ENCODE measurements at places on chromosomes 2 and 18.
A peak's percentile ranks its signal among the peaks of the same experiment; 100 is the strongest.

DNA sequence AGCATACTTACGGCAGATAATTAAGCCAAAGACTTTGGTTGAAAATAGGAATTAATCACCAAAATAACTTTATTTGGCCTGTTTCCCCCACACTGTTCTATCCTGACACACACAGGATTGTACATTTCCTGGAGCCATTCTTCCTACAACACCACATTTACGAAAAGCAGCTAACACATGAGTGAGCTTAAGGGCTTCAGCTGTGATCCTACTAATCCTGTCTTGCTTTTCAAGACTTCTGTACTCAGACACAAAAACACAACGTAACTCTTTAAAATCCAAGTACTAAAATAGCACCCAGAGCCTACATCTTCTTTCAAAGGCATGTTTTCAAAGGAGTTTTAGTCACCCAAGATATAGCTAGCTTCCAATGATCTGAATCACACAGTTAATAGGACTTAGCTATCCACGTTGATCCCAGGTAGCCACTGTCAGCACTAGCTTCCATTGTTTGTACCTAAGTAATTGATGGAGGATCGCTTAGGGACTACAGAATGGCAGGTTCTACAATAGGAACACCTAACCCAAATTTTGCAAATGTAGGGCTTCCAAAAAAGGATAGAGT lies 42.8 kb upstream of the TTC39C start:
- no peak for DNase-seq

GRCh38 chr18:58499527-58500221 lies 129.2 kb downstream of the ALPK2 start:
- no peak for DNase-seq

DNA sequence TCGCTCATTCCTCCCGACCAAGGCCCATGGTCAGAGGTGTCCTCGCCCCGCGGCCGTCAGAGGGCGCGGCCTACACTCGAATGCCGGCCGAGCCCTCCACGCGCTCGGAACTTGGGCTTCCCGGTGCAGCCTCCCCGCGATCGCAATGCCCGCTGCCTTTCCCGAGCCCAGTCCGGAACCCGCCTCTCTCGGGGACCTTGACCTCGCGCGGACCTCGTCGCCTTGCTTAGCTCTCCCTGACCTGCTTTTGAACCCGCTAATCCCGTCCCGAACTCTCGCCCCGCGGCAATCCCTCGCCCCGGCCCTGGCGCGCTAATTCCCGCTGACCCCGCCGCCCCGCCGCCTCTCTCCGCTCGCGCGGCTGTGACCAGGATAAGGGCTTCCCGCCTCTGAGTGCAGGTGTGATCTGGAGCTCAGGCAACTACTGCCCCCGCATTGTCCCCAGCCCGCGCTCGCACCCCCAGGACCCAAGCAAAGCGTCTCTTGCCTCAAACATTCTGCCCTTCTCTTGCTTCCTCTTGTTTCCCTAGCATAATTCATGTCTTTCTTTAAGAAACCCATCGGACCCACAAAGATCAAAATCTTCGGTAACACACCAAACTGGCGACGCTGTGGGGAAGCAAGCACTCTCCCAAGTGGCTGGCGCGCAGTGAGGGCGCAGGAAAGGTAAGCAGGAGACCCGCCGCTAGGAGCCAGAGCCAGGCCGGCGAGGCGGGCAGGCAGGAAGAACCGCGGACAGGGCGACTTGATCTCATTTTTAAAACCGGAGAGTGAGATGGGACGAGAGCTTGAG lies 46.6 kb upstream of the ATP6V1B1 start:
- no peak for DNase-seq

DNA sequence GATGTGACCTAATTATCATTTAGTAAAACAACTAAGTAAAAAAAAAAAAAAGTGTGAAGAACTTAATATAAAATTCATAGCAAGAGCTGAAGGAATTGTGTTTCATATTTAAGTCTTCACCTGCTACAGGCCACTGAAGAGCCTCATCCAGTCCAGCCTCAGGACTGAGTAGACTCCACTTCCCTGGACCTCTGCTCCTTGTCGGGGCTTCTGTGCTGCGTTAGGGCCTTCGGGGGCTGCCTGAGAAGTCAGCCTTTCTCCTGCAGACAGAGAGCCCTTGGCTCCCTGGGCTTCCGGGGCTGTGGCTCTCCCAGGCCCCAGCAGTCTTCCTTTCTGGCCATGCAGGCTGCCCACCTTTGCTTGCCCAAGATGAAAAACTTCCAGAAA lies 95.5 kb downstream of the MTCL1 start:
- DNase-seq, result no peak

DNA sequence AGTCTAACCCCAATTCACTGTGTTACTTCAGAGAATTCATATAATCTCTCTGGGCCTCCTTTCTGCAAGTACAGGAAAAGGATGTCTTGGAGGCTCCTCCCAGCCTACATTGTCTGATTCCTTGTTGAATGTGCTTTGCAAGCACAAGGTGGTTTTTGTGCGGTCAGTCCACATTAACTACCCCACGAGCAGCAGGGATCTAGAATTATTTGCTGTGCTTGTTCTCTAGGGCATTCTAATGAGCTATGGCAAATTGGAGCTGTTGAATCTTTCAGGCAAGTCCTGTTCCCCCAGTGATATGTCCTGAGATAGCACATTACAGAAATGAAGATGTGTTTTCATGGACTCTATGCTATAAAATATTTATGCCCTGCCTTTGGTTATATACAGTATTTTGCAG lies 349.4 kb downstream of the SLC4A3 start:
- DNase-seq, result no peak

GRCh38 chr18:24734058-24734457 lies 273.6 kb downstream of the HRH4 start:
- DNase-seq, result peak; percentile 19

GRCh38 chr18:38427234-38427633 lies 861.6 kb upstream of the CELF4 start:
- DNase-seq, result peak; percentile 13

DNA sequence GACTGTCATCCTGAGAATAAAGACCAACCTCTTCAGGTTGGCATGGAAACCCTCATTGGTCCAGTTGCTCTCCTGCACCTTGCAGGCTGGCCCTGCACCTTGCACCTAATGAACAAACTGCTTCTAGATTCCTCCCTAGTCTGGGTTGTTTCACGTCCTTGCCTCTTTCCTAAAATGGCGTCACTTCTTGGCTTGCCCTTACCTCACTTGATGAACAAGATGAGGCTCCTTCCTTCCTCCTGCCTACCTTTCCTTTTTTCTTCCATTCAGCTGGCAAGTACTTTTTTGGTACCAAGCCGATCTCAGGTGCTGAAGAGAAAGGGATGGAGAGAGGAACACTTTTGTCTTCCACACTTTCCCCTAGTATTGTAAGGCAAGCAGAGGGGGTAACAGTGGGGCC lies 74.5 kb downstream of the MYCN start:
- DNase-seq, result no peak

GRCh38 chr2:59684771-59685166 lies 868.7 kb downstream of the BCL11A start:
- DNase-seq, result no peak

DNA sequence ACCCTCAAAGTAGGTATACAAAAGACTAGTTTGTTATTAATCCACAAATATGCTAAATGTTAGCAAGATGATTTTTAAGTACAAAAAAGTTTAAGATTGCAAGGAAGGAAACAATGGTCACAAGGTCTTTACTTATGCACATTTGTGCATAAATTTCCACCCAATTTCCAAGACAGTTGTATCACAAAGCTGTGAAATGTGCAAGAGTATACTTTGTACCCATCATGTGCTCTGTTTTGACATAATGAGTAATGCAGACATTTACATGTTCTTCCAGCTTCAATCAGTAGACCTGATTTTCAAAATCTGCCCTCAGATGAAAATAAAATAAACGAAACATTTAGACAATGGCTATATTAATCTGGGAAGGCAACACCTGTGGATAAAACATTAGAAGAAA lies 27.0 kb downstream of the SLC5A7 start:
- no peak for DNase-seq

DNA sequence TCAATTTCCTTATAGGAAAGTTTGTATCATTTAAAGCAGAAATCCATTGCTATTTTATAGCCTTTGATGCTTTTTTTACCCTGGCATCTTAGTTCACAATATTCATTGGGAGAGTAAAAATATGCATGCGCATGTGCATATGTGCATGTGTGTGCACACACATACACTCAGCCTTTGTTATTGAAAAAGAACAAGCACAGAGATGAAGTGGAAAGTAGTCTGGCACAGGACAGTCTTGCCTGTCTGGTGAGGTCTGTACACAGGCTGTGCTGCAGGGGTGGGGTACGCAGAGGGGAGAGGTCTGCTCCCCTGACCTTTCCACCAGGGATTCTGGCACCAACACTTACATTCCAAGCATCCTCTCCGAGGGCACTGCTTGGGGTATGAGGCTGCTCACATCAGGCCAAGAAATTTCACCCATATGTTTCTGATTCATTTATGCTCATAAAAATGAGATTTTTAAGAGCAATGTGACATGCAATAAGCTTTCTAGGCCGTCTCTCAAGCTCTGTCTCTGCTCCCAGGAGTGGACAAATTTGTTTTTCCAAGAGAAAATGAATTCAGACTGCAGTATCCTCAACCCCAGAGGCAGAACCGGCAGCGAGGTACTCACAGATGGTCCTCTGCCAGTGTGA lies 237.2 kb downstream of the INSIG2 start:
- no peak for DNase-seq

GRCh38 chr2:120396861-120397811 lies 51.2 kb downstream of the INHBB start:
- DNase-seq, result peak; percentile 2

- no peak for DNase-seq
Measured at GRCh38 chr2:58922245-58922644, 681.1 kb upstream of the FANCL start.

- DNase-seq, result no peak
Measured at GRCh38 chr18:9038277-9038871, 64.1 kb upstream of the NDUFV2 start.

- peak; percentile 49 for DNase-seq
Measured at GRCh38 chr2:231781798-231782726, 980 bp upstream of the PDE6D start.

GRCh38 chr18:75052475-75052874 lies 156.5 kb downstream of the PTGR3 start:
- DNase-seq, result no peak

GRCh38 chr18:75167137-75167536 lies 41.8 kb downstream of the PTGR3 start:
- DNase-seq, result no peak

GRCh38 chr2:62485761-62486438 lies 20.1 kb downstream of the TMEM17 start:
- DNase-seq, result no peak

- DNase-seq, result peak; percentile 13
Measured at GRCh38 chr2:235496239-235496621, 2.4 kb downstream of the AGAP1 start.

DNA sequence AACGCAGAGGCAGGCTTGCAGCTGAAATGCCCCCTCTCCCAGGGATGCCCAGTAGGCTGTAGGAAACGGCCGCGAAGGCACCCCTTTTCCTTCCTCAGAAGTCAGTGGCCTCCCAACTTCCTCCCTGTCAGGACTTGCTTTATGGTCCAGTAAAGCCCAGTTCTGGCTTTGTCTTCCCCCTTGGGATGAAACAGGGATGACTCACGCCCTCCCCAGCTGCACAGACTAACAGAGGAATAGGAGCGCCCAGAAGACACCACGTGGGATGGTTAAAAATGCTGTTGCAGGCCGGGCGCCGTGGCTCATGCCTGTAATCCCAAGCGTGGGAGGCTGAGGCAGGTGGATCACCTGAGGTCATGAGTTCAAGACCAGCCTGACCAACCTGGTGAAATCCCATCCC lies 6.9 kb downstream of the CREG2 start:
- DNase-seq, result no peak

All from activated CD4-positive, alpha-beta T cell treated with anti-CD3 and anti-CD28 coated beads for 36 hours (primary cell).